ENCODE measurements at places on chromosomes 13 and 19.

GRCh38 chr19:45117167-45117594 is 24.2 kb downstream of the PPP1R37 start:
- peak; percentile 69 for DNase-seq

GRCh38 chr19:43124360-43124759 is 41.9 kb upstream of the PSG2 start:
- DNase-seq = no peak

- DNase-seq = no peak
Measured at GRCh38 chr19:50465000-50465399, 11.3 kb upstream of the EMC10 start.

DNA sequence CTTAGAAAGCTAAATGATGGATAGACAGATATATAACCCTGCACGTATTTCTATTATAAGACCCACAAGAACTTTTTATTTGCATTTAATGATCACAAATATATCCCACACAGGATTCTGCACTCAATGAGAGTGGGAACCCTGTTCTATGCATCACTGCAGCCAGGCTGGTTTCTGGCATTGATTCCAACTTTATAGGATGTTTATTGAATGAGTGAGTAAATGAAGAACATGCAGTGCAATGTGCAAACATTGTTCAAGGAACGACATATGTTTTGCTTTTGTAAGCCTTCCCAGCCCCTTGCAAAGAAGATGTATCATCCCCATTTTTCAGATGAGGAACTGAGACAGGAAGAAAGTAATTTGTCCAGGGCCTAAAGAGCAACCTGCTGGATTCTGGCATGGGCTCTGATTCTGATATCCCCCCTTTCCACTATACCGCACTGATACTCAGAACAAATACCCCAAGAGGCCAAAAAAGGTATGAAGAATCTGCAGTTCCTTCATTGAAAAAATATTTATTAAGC is 246.3 kb downstream of the LACC1 start:
- no peak for DNase-seq

- DNase-seq = no peak
Measured at GRCh38 chr13:102392481-102393209, 9.2 kb downstream of the FGF14 start.

DNA sequence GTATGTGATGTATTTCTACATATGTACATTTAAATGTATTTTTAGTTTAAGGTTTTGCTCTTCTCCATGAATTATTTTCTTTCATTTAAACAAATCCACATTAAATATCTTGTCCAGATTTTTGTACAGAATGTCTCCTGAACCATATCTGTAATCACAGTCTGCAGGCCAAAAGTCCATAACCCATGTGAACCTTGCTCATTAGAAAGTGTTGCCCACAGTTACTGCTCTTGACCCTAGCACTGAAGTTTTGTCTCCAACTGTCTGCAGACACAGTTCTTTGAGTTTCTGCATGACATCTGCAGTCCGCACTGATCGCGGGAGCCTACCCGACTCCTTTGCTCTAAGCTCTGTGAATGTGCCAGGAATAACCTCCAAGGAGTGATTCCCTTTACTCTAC is 626.2 kb upstream of the SLC10A2 start:
- no peak for DNase-seq

GRCh38 chr13:111540486-111540885 is 220.0 kb downstream of the TEX29 start:
- no peak for DNase-seq

GRCh38 chr19:30743011-30743410 is 370.8 kb downstream of the ZNF536 start:
- DNase-seq = no peak

GRCh38 chr19:1269478-1270212 is 513 bp downstream of the CIRBP start:
- peak; percentile 52 for DNase-seq

GRCh38 chr19:14337510-14337909 is 43.7 kb upstream of the ADGRE5 start:
- no peak for DNase-seq

DNA sequence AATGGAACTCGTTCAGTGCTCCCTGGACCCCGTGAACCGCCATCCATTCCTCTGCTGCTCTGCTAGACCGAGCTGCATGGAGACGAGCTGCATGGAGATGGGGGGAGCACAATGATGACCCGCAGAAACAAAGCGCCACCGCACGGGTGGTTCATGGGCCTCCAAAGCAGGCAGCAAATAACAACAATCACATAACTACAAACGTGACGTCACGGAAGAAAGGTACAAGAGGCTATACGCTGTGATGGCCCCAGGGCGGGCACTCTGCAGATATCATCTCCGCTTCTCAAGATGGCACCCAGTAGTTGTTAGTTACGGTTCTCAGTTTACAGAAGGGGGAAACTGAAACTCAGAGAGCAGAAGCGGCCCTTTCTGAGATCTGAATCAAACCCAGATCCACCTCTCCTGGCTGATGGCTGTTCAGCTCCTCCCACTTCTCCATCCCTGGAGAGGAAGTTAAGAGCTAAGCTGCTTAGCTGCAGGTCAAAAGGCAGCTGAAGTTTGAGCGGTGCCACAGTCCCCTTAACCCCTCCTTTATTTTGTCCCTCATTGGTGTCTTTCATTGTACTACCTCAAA is 1.7 kb downstream of the ATP13A1 start:
- peak; percentile 52 for DNase-seq

DNA sequence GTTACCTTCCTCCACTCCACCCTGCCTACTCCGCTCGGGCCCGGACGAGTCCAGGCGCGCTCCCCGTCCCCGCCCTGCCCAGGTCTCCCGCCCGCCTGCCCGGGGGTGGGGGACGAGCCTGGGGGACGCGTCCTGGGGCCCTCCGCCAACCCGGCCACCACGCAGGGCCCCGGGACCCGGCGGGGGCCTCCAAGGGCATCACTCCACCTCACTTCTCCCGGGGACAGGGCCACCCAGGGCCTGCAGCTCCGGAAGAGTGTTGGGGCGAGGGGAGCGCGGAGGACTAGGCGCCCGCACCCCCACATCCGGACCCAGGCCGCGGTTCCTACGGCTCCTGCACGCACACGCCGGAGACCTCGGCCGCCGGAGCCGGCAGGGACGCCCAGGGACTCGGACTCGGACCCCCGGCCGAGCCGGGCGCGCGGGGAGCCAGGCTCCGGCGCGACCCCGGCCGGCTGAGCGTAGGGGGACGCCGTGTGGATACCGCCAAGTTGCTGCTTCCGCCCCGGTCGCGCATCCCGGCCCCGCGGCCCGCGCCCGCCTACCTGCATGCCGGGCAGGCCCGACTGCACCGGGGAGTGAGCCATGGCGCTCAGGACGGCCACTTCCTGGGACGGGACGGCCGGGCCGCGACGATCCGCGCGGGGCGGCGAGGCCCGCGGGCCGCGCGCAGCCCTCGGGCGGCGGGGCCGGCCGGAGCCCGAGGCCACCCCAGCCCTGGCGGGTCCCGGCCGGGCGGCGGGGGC is 534 bp downstream of the STK24 start:
- no peak for DNase-seq

DNA sequence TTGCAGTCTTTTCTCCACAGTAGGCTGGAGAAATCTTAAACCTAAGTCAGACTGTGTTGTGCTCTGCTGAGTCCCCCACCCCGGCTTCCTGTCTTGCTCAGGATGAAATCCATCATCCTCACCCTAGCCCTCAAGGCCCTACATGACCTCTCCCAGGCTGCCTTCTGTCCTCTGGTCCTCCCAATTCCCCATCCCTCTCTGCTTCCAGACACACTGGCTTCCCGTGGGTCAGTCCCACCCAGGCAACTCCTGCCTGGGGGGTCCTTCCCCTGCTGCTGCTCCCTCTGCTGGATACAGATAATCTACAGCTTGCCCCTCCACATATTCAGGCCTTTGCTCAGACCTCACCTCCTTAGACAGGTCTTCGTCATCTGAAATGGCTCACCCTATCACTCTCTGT is 18.4 kb upstream of the CBY2 start:
- DNase-seq = peak; percentile 3

GRCh38 chr13:38905081-38905480 is 85.5 kb downstream of the STOML3 start:
- DNase-seq = no peak

DNA sequence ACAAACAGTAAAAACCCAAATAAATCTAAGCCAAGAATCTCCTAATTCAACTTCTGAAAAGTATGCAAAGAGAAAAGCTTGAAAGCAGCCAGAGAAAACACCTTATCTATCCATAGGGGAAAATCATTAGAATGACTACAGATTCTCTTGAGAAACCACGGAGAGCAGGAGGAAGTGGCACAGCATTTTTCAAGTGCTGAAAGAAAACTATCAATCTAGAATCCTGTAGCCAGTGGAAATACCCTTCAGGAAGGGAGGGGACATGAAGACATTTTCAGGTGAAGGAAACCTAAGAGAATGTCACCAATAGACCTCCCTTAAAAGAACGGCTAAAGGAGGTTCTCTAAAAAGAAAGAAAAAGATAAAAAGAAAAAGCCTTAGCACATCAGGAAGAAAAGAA is 66.2 kb upstream of the XPO4 start:
- no peak for DNase-seq

DNA sequence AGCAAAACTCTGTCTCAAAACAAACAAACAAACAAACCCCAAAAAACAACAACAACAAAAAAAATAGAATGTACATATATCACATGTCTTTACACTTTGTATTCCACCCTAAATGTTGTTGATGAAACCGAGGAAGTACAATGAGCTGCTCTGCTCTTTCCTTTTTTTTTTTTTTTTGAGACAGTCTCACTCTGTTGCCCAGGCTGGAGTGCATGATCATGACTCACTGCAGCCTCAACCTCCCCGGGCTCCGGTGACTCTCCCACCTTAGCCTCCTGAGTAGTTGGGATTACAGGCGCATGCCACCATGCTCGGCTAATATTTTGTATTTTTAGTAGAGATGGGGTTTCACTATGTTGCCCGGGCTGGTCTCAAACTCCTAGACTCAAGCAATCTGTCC is 30.6 kb upstream of the LRP3 start:
- no peak for DNase-seq

- DNase-seq = no peak
Measured at GRCh38 chr13:112761701-112762689, 72.2 kb downstream of the ATP11A start.

DNA sequence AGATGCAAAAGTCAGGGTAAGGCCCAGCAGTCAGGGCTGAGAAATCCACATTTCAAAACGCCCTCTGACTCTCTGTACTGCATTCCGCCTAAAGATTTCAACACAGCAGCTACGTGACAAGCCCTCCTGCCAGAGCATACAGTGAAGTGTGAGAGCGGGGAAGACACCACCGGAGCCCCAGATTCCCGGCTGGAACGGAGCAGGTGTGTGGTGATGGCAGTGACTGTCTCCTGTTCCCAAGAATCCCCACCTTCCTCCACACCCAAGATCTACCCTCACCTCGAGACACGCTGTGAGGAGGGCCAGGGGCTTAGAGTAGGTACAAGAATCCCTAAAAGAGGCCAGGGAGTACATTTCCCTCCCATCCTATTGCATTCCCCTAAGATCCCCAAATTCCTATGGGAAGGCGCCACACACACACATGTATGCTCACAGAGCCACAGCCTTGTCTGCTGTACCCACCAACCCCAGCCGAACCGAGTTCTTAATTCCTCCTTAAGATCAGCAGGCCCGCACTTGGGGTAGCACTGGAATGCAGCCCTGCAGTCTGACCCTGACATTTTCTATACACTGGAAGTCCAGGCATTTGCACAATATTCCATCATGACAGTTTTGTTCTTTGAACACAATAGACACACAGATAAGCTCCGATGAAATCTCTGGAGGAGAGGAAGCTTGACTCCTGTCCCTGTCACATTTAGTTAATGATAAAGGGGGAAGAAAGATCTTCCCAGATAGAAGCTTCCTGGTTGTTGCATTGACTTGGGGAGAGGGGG is 102.9 kb downstream of the FOXO1 start:
- no peak for DNase-seq

GRCh38 chr13:22316494-22317025 is 645.7 kb downstream of the FGF9 start:
- DNase-seq = no peak

GRCh38 chr13:101343128-101343787 is 73.0 kb downstream of the NALCN start:
- DNase-seq = no peak

DNA sequence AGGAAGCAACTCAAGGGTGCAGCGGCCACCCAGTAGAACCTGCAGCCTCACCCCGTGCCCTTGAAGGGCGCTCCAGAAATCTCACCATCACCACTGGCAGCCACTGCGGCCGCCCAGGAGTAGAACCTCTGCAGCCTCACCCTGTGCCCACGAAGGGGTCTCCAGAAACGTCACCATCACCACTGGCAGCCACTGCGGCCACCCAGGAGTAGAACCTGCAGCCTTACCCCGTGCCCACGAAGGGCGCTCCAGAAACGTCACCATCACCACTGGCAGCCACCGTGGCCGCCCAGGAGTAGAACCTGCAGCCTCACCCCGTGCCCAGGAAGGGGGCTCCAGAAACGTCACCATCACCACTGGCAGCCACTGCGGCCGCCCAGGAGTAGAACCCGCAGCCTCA is 336.0 kb downstream of the TEX29 start:
- DNase-seq = no peak

DNA sequence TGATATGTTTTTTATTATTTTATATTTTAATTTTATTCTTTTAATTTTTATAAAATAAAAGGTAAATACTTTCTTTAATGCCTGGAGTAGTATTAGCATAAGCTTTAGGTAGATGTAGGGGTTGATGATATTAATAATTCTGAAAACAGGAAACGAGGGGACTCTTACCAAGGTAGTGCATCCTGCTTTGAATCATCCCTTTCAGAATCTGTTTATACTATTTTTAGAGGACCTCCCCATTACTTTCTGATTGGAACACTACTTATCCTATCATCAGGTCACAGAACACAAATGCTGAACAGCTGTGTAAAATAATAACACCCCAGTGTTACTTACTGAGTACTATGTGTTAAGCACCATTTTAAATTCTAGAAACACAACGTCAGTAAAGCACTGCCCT is 27.3 kb downstream of the COG6 start:
- DNase-seq = no peak

DNA sequence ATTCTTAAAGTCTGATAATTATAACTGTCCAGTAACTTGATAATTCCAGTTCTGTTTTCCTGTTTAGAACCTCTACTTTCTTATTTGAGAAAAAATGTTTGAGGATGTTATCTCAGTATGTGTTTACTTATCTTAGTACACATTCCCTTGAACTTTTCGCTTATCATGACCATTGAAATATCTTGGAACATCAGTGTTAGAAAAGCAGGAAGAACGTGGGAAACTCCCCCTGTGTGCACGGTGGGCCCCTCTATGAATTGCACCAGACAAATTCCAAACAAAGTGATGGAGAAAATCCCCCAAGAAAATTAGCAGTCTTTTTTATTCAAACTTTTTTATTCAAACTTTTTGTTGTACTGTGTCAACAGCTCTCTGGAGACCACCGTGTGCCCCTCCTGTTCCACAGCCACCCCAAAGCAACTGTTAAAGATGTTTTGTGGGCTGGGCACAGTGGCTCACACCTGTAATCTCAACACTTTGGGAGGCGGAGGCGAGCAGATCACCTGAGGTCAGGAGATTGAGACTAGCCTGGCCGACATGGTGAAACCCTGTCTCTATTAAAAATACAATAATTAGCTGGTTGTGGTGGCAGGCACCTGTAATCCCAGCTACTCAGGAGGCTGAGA is 78.3 kb upstream of the PEG3 start:
- no peak for DNase-seq

- DNase-seq = no peak
Measured at GRCh38 chr19:51140441-51140840, 1.7 kb upstream of the SIGLEC7 start.
